ENCODE measurements at places on chromosomes 2 and 18.

DNA sequence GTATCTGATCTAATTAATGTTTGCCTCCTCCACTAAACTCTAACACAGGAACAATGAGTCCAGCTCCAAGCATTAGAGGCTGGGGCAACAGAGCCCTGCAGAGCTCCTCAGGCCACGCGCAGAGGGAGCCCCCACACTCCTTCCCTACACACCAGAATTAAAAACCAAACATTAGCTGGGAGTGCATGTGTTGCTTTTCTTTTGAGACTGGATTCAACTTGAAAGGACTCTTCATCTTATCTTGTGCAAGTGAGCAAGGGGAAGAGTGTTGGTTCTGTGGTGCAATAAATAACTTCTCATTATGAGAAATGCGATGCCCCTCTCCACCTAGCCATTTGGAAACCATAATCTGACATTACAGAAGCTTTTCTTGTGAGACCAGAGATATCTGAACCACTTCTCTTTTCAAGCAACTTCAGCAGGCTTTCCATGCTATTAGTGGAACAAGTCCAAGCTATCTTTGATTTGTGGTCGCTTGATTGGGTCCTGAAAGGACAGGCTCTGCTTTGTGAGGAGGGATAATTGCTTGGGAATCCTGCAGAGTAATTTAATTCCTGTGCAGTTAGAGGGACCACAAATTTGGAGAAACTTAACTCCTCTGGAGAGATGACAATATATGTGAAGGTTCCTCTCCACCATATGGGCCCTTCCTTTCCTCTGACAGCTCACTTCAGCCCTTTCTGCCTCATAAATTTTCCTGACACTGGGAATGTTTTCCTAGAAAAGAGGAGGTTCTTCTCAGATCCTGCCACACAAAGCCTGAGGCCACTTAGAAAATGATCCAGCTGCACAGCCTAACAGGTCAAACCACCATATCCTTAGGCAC, 112.5 kb downstream of the ATL2 start:
- no peak for DNase-seq

DNA sequence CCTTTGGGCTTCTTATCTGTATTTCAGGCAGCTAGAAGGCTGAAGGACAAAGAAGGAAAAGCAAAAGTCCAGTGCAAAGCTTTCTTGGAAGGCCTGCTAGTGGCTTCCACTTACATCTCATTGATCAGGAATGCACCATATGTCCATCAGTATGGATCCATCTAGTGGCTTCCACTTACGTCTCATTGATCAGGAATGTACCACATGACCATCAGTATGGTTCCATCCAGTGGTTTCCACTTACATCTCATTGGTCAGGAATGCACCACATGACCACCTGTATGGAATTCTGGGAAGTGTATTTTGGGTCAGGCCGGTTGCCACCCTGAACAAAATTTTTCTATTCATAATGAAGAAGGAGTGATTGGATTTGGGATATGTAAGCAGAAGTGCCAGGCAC, 70.6 kb downstream of the LYPD6 start:
- DNase-seq, result no peak

GRCh38 chr2:39479053-39479670, 42.1 kb upstream of the MAP4K3 start:
- DNase-seq, result no peak

GRCh38 chr18:44708451-44709083, 27.9 kb downstream of the SETBP1 start:
- DNase-seq, result no peak

DNA sequence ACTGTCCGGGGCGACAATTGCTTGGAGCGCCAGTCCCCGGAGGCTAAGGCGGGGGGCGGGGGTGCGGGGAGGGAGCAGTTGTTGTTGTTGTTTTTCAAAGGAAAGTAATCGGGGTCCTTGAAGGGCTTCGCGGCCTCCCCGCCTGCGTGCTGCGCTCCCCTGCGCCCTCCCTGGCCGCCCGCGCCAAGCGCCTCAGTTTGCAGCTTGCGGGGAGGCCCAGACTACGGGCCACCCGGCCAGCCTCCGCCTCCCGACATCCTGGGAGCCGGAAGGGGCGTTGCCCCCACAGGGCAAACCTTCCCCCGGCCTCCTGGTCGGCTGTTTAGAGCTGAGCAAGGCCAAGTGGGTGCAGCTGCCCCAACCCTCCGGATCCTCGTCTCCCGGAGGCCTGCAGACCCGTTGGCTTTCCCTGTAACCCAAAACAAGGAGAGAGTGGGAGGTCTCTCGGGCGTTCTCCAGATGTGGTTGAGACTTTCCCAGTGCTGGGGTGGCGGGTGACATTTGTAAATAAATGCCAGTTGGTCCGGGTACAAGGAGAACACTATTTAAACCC, 3.7 kb upstream of the SIX3 start:
- DNase-seq, result no peak

DNA sequence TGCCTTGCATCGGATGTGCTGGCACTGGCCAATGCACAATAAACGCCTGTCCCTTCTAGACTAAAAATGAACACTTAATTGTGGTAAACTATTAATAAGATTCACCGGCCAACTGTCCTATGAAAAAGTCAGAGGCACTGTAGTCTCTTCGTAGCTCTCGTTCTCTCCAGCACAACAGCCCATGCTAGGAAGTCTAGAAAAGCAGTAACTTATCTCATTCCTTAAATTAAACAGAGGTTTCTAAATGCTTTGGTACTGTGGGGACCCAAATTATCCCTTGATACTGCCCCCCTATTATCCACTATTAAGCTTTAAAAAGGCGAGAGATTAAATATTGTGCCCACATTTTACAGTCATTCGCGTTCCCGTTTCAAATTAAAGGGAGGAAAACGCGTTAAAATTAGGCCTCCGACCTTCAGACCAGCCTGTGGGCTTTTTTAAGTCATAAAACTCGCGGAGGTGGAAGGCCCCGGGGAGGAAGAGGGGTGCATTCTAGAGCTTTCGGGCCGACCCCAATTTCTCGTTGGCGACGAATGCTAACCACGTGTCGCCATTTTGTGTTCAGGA, 1.5 kb upstream of the PCBP1 start:
- no peak for DNase-seq

DNA sequence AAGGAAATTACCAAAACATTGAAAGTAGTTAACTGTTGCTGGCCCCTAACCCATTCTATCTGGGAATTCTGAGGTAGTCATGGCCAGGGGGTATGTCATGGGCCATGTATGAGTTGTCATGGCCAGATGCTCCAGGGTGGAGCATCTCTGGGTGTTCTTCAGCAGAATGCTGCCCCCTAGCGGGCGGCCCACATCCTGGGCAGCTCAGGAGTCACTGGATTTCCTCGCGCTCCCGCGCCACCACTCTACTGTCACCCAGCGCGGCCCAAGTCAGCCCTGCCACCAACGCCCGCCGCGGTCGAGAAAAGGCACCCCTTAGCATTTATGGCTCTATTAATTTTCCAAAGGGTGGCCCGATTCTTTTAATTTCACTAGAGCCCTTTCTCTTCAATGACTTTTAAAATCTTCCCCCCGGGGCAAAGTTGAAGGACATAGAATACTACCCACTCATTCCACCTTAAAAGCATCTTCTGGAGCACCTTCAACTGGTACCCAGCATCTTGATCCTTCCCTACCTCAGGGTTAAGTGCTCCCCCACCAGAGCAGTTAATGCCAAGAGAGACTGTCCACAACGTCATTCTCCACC, 41.6 kb downstream of the PKDCC start:
- DNase-seq, result peak; percentile 24

- DNase-seq, result no peak
Observed at GRCh38 chr2:172843902-172844715, 108.5 kb downstream of the RAPGEF4 start.

DNA sequence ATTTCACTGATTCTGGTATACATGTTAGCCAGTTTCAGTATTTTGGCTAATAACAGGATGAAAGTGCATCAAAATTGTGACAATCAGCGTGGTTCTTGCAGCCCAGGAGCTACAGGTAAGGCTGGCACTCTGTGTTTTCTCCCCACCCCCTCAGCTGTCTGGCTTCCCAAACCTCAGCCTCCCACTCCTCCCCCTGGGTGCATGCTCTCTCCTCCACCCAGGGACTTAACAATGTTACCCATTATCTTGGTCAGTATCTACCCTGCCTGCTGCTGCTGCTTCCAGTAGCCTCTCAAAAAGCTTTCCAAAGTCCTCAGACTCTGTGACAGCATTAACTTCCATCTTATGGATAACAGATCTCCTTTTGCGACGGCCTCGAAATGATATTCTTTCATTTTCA, 41.0 kb downstream of the TRABD2A start:
- no peak for DNase-seq

- no peak for DNase-seq
Observed at GRCh38 chr2:26653207-26654060, 12.3 kb upstream of the CIB4 start.

DNA sequence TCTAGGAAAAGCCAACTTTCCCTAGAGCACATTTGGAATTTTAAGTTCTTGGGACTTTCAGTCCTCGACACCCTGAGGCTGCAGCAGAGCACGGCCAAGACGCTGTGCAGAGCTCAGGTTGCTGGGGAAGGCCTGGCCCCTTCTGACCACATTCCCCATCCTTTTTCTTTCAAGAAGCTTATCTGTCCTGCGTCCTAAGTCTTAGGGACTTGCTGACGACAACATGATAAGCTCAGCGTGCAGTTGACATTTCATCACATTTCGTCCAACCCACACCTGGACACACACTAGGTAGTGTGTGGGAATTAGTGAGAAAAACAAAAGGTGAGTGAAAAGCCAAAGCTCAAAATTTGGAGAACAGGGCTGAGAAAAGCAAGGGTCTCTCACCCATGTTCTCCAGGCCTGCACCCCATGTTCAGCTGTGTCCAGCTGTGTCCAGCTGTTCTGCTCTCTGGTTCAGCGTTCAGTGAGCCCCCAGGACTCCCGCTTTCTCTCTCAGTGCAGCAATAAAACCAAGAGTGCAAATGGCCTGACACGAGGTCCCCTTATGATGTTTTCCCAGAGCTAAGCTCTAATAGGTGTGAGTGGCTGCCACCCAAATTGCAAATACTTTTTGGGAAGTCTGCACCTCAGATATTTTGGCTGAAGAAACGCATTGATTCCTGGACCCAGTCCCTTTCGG, 101.9 kb downstream of the RGPD3 start:
- no peak for DNase-seq

- DNase-seq, result peak; percentile 16
Observed at GRCh38 chr2:54879598-54880332, 156.3 kb downstream of the EML6 start.

GRCh38 chr2:202140522-202141252, 67.6 kb downstream of the KIAA2012 start:
- DNase-seq, result no peak

- DNase-seq, result no peak
Observed at GRCh38 chr2:20419752-20420151, 27.1 kb upstream of the RHOB start.

GRCh38 chr2:240556553-240557100, 1.2 kb downstream of the ANKMY1 start:
- no peak for DNase-seq

DNA sequence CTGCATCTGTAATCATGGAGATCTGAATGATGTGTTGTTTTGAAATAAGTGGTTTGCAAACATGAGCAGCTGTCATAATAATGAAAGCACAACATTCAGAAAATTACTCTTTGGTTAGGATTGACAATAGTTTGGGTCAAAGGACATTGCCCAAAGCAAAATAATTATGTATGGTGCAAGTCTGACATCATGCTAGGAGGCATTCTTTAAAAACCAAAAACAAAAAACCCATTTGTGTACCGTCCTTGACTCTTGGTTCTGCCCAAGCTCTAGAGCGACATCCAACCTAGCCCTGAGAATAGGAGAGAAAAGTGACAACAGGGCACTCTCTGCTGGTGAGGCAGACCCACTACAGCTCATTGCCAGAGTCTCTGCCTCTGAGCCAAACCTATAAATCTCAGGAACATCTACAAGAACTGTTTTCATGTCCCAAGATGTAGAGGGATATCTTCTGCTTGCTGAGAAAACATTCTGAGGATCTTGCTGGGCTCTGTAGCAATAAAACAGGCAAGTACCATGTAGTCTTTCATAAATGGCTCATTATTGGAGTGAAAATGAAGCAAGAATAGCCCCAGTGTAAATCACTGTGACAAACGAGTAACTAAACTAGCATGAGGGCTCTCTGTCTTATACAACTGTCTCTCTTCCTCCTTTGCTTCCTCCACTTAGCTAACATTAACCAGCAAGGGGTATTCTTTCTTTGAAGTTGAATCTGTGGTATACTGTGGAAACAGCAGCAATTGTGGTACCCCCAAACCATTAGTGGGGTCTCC, 266.8 kb upstream of the CXCR4 start:
- peak; percentile 78 for DNase-seq

- DNase-seq, result no peak
Observed at GRCh38 chr18:24811950-24812681, 351.7 kb downstream of the HRH4 start.

GRCh38 chr2:201152999-201153815, 29.7 kb upstream of the CASP10 start:
- no peak for DNase-seq

DNA sequence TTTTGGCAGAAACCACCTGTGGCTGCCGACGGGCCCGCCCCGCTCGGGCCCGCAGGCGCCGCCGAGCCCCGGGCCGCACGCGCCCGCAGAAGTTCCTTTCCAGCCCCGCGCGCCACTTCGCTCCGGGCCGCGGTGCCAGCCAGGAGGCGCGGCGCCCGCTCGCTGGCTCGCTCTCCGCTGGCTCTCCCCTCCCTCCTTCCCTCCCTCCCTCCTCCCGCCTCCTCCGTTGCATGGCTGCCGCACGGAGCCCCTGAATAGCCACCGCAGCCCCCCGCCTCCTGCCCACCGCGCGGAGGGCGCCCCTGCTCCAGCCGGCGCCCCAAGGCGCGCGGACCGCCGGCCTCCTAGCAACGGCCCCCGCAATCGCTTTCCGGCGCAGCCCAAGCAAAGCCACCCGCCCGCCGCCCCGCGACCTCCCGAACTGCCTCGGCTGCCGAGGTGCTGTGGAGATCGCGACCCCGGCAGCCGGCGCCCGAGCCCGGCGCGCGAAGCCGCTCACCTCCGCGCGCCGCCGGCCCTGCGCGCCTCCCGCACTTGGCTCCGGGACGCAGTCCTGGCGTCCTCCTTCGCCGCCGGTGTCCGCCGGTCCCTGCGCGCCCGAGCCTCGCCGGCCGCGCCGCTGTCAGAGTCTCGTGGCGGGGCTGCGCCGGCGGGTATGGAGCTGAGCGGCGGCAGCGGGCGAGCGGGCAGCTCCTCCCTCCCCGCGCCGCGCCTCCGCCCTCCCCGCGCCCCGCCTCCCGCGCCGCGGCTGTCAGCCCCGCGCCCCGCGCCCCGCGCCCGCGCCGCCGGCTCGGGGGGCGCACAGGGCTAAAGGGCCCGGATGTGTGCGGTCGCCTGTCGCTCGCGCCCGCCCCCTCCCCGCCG, at the start of gene ZBTB7C:
Gene ZBTB7C (minus strand): TSS at position 657 of the 864 bp plus-strand sequence.
- no peak for DNase-seq

DNA sequence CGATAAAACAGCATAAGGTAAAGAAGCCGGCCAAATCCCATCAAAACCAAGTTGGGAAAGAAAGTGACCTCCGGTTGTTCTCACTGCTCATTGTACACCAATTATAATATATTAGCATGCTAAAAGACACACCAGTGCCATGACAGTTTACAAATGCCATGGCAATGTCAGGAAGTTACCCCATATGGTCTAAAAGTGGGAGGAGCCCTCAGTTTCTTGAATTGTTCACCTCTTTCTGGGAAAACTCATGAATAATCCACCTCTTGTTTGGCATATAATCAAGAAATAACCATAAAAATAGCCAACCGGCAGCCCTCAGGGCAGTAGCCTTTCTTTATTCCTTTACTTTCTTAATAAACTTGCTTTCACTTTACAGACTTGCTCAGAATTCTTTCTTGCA, 544.9 kb upstream of the SETBP1 start:
- no peak for DNase-seq
